ENCODE measurements at places on chromosomes 6 and 20.

GRCh38 chr6:63582579-63583231 is 10.4 kb downstream of the LOC128125822 start:
- DNase-seq = no peak

GRCh38 chr6:121764493-121764892 is 329.0 kb downstream of the GJA1 start:
- no peak for DNase-seq

DNA sequence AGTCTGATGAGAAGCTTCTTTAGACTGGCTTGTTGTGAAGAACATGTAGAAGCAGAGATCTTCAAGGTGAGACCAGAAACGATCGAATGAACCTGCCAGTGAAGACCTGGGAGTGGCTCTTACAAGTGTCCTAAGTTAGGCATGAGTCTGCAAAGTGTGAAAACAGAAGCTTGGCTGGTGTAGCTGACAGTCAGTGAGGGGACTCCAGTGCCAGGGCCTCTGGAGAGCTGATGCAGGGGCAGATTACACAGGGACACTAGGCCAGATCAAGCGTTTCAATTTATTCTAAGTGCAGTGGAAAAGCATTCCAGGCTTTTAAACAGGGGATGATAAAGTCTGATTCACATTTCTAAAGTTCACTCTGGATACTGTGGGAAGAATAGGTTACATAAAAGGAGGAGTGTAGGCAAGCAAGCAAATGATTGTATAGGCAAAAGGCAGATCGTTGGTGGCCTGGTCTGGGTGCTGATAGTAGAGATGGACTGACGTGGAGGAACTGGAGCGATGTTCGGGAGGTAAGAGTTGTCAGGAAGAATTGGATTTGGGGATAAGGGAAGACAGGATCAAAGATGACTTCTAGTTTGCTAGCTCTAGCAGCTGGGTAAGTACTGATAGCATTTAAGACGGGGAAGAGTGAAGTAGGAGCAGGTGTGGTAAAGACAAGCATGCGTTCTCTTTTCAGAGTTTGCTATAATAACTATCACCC is 133.5 kb downstream of the MAN1A1 start:
- no peak for DNase-seq

GRCh38 chr6:150290429-150290828 is 78.4 kb upstream of the IYD start:
- no peak for DNase-seq

- DNase-seq = no peak
These were observed 38.3 kb upstream of the PRSS16 start for GRCh38 chr6:27209196-27209595.

DNA sequence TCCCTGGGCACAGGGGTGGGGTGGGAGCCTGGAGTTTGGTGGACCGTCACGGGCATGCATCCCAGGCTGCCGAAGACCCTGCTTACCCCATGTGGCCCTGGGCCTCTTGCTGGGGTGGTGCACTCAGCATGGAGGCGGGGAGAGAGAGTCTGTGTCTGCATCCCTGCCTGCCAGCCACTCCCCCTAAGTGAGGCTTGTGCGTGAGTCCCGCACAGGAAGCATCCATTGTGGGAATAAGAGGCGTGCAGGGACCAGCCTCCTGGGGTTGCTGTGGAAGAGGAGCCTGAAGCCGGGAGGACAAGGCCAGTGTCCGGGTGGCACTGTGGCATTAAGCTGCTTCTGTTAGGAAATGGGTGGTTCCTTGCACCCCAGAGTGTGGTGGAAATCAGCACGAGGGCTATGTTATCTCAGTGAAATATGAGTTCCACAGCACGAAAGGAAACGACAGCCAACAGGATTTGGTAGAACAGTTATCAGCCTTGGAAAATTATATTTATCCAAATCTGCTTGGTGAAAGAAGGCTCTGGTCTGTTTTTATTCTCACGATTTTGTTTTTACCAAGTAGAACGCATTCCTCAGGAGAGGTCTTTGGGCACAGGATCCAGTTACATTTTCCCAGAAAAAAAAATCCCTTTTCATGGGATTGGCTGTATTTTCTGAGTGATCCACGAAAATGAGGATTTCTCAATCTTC is 35.7 kb downstream of the CDH4 start:
- DNase-seq = no peak

GRCh38 chr6:56715741-56716140 is 73.1 kb upstream of the DST start:
- no peak for DNase-seq

DNA sequence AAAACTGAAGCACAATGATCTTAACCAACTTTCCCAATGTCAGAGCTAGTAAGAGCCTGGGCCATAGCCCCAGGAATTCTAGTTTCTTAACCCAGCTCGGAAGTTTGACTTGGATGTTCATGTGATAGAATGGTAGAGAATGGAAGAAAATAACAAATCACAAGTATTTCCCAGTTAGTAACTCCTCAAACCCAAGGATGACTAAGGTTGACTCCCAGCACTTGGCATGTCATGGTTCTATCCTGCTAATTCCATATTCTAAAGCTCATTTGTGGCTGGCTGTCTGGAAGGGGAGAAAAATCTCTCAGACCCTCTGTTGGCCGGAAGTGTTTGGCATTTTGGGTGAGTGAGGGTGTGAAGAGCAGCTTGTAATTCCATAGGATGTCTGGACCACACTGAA is 248.7 kb downstream of the RFPL4B start:
- no peak for DNase-seq

GRCh38 chr6:36805096-36805797 is 34.0 kb downstream of the CPNE5 start:
- no peak for DNase-seq

DNA sequence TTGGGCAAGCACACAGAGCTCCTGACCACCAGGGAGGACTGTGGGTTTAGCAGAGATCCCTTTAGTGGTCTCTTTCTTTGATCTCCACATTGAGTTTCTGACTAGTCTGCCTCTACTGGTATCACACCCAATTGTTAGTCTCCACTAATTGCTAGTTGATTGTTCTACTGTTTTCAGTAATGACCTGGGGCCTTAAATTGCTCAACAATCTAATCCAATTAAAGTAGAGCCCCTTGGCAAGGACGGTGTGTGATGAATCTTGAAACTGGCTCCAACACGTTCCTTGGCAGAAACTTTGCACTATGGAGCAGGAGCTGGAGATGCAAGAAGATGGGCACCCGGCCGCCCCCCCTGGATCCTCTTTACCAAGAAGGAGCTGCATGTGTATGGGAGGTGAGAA is 12.3 kb downstream of the FAM50B start:
- DNase-seq = no peak

DNA sequence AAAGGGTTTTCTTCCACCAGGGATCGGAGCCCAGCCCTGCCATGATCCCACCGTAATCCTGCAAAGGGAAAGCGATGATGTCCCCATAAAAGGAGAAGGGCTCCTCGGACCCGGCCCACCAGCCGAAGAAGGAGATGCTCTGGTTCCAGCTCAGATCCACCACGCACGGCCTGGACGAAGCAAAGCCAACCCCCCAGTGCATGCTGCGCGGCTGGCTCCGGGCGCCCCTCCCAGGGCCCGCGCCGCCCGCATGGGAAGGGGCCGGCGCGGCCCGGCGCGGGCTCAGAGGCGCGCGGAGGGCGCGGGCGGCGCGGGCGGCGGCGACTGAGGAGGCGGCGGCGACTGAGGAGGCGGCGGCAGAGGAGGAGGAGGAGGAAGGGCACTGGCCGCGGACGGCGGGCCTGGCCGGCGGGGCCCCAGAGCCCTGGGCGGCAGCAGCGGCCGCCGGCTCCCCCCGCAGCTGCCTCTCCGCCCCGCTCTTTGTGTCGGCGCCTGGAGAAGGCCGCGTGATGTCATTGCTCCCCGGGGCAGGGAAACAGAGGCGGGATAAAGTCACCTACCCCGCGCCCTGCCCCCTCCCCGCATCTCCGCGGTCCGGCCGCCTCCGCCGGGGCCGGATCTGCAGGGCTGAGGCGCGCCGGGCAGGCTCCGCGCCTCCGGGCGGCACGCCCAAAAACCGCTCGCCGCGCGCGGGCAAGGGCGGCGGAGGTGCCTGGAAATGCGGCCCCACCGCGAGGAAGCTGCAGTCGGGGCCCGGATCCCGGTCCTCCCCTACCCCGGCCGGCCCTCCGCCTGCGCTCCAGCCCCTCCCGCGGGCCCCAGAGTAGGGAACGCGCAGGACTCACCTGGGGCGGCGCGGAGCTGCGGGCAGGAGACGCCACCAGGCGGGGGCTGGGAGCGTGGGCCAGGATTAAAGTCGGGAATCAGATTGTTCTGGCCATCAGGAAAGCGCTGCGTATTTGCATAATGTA is at the start of gene FAXC:
Gene FAXC (minus strand): TSS at position 504 of the 971 bp plus-strand sequence. CDS start 302 bp downstream, at position 202.
- no peak for DNase-seq

- no peak for DNase-seq
These were observed 342.4 kb upstream of the ARID1B start for GRCh38 chr6:156434795-156435190.

DNA sequence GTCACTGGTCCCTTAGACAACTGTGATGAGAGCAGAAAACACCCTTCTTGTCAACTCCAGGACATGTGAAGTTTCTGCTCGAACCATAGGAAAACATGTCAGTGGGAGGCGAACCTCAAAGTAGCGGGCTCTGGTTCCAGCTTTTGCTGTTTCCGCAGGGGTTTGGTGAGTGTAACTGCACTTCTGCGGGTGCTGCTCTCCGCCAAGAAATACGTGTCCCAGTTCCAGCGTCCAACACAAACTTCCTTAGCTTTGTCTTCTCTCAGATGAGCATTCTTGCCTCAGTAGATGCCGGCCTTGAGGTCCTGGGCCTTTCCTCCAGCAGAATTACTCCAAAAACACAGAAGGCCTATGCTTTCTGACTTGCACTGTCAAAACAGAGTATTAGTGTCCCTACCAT is 156.3 kb downstream of the FNDC1 start:
- no peak for DNase-seq

- DNase-seq = no peak
These were observed 108.1 kb downstream of the PHF3 start for GRCh38 chr6:63743691-63744090.

DNA sequence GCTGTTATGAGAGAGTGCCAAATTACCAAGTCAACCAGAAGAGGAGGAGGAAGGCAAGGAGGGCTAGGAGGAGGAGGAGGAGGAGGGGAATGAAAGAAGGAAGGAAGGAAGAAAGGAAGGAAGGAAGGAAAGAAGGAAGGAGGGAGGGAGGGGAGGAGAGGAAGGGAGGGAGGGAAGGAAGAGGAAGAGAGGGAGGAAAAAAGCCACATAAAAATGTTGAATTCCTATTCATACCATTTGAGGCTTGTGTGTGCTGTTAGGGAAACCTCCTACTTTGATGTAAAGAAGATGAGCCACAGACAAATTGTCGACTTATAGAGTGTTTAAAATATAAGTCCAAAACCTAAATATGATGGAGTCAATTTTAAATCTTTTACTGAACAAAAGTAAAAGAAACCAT is 65.3 kb upstream of the MYLIP start:
- no peak for DNase-seq

GRCh38 chr20:2859330-2860121 is 13.8 kb upstream of the PTPRA start:
- no peak for DNase-seq

GRCh38 chr6:151445482-151445881 is 6.4 kb downstream of the RMND1 start:
- no peak for DNase-seq

GRCh38 chr6:111832833-111833418 is 40.3 kb downstream of the FYN start:
- DNase-seq = no peak

DNA sequence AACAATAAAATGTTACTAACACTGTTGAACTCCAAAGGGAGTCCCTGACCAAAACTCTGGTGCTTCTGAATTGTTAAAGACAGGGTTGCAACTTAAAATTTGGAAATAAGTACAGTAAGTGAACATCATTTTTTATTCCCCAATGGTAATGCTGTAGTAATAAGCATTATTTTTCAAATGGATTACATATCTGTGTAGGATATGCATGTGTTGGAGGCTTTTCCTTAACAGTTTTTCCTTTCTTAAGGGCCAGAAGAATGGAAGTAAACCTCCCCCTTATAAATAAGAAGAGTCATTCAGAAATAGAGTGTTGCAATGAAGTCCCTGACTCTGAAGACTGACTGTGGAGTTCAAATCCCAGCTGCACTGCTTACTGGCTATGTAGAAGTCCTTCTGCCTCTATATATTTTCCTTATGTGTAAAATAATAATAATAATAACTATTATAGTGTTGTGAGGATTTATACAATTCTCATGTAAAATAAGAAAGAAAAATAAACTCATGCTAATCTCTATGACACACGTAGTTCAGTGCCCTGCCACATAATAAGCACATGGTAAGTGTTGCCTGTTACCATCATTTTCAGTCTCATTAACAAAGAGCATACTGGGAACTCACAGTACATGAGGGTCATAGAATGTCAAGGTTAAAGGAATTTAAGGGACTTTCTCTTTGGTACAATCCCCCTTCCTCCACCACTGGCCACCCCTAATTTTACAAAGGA is 129.8 kb upstream of the SMLR1 start:
- DNase-seq = no peak

DNA sequence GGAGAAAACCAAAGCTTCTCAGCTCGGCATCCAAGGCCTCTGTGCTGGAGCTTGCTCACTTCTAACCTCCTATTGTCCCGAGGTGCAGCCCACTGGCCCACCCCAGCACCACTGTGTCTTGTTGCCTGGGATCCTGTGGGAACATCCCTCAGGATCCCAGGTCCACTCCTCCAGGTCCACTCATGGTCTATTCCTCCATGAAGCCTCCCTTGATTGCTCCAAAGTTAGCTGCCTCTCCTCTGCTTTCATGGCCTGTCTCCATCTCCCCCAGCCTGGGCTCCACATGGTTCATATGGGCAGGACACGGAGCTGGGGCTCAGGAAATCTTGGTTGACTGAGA is 13.9 kb downstream of the SLA2 start:
- no peak for DNase-seq

DNA sequence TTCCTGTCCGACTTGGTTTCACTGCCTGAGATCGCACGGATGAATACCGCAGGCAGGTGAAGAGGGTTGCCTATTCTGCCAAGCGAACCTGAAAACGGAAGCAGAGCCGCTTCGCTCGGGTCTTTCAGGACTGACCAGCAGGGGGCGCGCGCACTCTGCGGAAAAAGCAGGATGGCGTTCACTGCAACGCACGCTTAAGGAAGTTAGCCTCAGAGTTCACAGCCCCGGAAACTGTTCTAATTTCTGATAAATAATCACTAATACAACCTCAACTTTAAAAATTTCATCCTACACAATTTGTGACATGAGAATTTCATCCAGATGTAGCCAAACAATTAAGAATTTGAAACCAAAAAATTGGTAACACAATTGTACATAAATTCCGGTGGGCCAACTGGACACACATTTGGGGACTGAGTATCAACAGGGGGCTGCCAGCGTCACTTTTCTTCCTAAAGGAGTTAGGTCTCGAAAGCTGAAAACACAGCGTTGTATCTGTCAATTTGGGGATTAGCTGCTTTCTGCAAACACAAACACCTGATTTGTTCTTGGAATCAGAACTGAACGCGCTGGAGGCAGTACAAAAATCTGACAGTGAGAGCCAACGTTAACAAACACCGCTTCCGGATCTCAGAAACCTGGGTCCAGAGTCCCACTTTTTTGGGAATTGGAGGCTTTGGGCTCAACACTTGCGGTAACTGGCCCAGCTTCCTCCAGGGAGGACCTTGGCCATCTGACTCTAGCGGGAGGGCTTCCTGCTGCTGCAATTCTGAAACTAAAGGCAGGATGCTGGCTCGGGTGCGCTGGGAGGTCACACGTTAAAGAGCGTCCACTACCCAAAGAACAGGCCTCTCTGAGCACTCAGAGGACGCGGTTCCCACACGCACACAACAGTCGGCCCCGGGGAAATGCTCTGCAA is 8.8 kb downstream of the PXDC1 start:
- DNase-seq = peak; percentile 81

All from CD4-positive, alpha-beta T cell treated with Interleukin-1 beta for 1 hour (primary cell).